ENCODE measurements at places on chromosomes 1 and 21. TPM values are rescaled to one million over a fixed set of nuclear protein-coding genes. Genes with fewer than 3 reads are reported as not detected.
A peak's percentile ranks its signal among the peaks of the same experiment; 100 is the strongest.

DNA sequence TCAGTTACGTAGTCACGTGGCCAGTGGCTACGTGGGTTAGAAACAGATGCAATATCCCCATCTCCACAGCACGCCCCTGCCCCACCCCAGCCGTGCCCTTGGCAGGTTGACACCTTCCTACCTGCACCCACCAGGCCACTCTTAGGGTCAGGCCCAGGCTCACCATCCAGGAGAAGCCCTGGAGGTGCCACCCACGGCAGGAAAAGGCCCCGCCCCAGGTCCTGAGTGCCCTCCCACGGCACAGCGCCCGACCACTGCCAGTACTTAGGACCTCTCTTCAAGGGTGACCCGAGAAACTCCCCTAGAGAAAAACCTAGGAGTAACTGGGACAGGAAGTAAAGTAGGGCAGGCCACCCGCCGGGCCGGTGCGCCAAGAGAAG lies 1.5 kb downstream of the C1orf35 start:
- no peaks in the 10 kb centered on the region for H3K27me3 ChIP-seq
- H3K36me3 ChIP-seq: peaks cover 31% of the 10 kb centered on the region
- H3K4me3 ChIP-seq: no peak overlapping the region
- no peak overlapping the region for H3K27ac ChIP-seq
- H3K4me1 ChIP-seq: peaks cover 16% of the 10 kb centered on the region

GRCh38 chr21:43687566-43688399 lies 28.4 kb downstream of the RRP1B start:
- H3K36me3 ChIP-seq: peaks cover 55% of the 10 kb centered on the region
- H3K27me3 ChIP-seq: no peaks in the 10 kb centered on the region
- no peak overlapping the region for H3K27ac ChIP-seq

- no peaks in the 10 kb centered on the region for H3K36me3 ChIP-seq
- DNase-seq: no peak
- H3K27ac ChIP-seq: no peak overlapping the region
- H3K27me3 ChIP-seq: no peaks in the 10 kb centered on the region
Measured at GRCh38 chr1:241401156-241401555, 44.2 kb upstream of the RGS7 start.

DNA sequence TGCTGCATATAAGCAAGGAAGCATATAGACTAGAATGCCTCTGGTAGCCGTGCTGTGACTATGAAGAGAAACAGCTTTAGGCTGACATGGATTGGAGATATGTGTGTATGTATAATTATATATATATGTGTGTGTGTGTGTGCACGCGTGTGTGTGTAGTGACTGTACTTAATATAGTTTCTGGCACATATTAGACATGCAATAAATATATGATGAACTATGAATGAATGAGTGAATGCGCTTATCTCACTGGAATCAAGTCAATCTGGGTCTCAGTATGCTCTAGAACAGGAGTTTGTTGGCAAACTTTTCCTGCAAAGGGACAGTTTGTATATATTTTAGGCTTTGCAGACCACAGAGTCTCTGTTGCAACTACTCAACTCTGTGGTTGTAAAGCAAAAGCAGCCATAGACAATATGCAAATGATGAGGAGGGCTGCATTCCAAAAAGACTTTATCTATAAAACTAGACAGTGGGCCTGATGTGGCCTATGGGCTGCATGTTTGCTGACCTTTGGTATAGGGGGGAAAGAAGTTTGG lies 482.9 kb upstream of the USP24 start:
- no peaks in the 10 kb centered on the region for H3K36me3 ChIP-seq
- no peak overlapping the region for H3K4me3 ChIP-seq
- H3K4me1 ChIP-seq: peaks cover 39% of the 10 kb centered on the region
- no peaks in the 10 kb centered on the region for H3K27me3 ChIP-seq

- no peak for DNase-seq
- H3K4me3 ChIP-seq: no peak overlapping the region
- H3K27ac ChIP-seq: peak overlapping the region; percentile 28
- peaks cover 86% of the 10 kb centered on the region for H3K4me1 ChIP-seq
- no peaks in the 10 kb centered on the region for H3K27me3 ChIP-seq
- peaks cover 65% of the 10 kb centered on the region for H3K36me3 ChIP-seq
Measured at GRCh38 chr1:56520016-56520601, 59.3 kb downstream of the PLPP3 start.

- H3K27ac ChIP-seq: peak overlapping the region; percentile 82
- no peaks in the 10 kb centered on the region for H3K27me3 ChIP-seq
- no peak overlapping the region for H3K4me3 ChIP-seq
- H3K36me3 ChIP-seq: no peaks in the 10 kb centered on the region
- H3K4me1 ChIP-seq: peaks cover 21% of the 10 kb centered on the region
Measured at GRCh38 chr1:211734791-211735190, 59.4 kb upstream of the NEK2 start.

- no peak overlapping the region for H3K27ac ChIP-seq
- DNase-seq: no peak
- no peaks in the 10 kb centered on the region for H3K36me3 ChIP-seq
- no peak overlapping the region for H3K4me3 ChIP-seq
Measured at GRCh38 chr1:225451840-225452515, 24.1 kb upstream of the LBR start.

GRCh38 chr1:36350659-36351226 lies 27.3 kb upstream of the EVA1B start:
- peak overlapping the region; percentile 92 for H3K27ac ChIP-seq
- peaks cover 34% of the 10 kb centered on the region for H3K4me1 ChIP-seq
- no peak overlapping the region for H3K4me3 ChIP-seq
- peaks cover 29% of the 10 kb centered on the region for H3K36me3 ChIP-seq

GRCh38 chr1:205286335-205286950 lies 35.1 kb downstream of the NUAK2 start:
- H3K27ac ChIP-seq: peak overlapping the region; percentile 88
- H3K27me3 ChIP-seq: no peaks in the 10 kb centered on the region
- DNase-seq: no peak
- no peak overlapping the region for H3K4me3 ChIP-seq
- no peaks in the 10 kb centered on the region for H3K36me3 ChIP-seq

DNA sequence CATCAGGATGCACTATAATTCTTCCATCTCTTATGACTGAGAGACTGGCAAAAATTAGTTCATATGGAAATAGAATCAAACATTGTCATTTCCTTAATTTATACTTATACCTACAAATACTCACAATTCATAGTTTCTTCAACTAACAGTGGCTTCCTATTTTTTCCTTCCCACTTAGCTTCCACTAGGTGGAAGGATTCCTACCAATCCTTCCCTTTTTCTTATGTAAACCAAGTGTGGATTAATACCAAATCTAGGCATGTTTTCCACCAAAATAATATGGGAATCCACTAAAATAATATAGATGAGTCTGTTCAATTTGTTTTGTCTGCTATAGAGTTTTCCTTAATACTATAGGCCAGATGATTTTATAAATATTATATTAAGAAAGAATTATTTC lies 1537.1 kb downstream of the PLA2G4A start:
- H3K27me3 ChIP-seq: no peaks in the 10 kb centered on the region
- H3K4me3 ChIP-seq: no peak overlapping the region
- no peak for DNase-seq
- no peaks in the 10 kb centered on the region for H3K4me1 ChIP-seq

DNA sequence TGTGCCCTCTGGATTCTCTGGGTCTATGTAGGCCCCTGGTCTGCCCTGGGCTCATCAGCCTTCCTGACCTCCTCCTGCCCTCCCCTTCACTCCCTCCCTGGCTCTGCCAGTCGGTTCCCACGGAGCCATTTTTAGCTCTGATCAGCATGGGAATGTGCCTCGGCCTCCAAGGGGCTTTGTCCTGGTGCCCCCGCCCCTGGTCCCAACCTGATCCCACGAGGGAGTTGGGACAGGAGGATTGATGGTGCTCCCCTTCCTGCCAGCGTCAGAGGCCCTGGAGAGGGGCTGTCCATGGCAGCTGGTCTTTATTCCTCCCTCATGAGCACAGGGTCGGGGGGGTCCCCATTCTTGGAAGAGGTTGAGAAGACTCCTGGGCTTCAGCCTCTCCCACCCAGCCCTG lies 24.9 kb downstream of the ETNK2 start:
- no peaks in the 10 kb centered on the region for H3K27me3 ChIP-seq
- H3K27ac ChIP-seq: no peak overlapping the region
- H3K36me3 ChIP-seq: peaks cover 35% of the 10 kb centered on the region
- peaks cover 40% of the 10 kb centered on the region for H3K4me1 ChIP-seq

GRCh38 chr1:161816201-161816600 lies 50.1 kb downstream of the ATF6 start:
- no peaks in the 10 kb centered on the region for H3K27me3 ChIP-seq
- DNase-seq: no peak
- H3K36me3 ChIP-seq: no peaks in the 10 kb centered on the region
- H3K4me3 ChIP-seq: no peak overlapping the region

DNA sequence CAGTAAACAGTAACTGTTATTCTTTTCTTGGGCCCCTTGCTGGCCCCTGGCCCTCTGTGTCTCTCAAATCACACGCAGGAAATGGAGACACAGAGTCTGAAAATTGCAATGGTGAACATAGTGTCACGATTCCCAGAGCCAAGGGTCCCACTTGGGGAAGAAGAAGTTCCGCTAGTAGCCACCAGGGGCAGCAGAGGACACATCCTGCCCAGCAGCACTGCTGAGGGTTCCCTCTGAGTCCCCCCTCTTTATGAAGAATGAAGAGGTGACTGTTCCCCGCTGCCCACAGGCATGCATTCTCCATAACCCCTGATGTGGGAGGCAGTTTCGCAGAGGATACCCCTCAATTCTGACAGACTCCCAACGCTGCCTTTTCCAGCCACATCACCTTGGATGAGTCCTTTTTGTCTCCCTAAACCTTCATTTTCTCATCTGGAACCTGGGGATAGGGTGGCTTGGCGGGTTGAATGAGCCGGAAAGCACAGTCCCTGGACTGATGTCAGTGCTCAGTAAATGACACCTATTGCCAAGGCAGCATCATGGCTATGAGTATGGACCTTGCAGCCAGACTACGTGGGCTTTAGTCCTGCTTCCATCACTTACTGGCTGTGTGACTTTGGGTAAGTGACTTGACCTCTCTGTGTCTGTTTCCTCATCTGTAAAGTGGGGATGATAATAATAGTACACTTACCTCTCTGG lies 238.0 kb upstream of the TMEM51 start:
- H3K4me1 ChIP-seq: peaks cover 36% of the 10 kb centered on the region
- H3K27ac ChIP-seq: no peak overlapping the region
- no peak overlapping the region for H3K4me3 ChIP-seq
- H3K27me3 ChIP-seq: no peaks in the 10 kb centered on the region

ATXN7L2 gene
- total RNA-seq: 8.1 TPM

GPR25 gene
- 0.27 TPM for total RNA-seq

TRNP1 gene
- total RNA-seq: 2.9 TPM

All from thyroid gland (tissue), 4 donors.